ENCODE measurements at places on chromosomes 3 and 15.

DNA sequence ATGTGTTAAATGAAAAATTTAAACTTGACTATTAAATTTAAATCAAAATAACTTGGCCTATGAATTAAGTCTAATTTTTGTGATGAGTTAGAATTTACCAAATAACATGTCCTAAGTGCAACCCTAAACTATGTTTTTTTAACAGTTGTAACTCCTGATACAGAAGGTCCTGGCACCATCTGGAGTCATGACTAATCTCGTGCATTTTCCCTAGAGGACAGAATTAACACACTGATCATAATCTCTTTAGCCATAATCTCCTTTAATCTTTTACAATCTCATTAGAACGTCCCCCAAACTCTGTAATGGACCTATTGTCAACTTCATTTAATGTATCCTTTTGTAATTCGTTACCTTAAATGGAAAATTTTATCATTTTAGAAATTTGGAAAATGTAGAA, 100.6 kb downstream of the SUCNR1 start:
- DNase-seq = no peak

GRCh38 chr3:127053450-127053849, 70.5 kb downstream of the PLXNA1 start:
- DNase-seq = no peak

- no peak for DNase-seq
Measured at GRCh38 chr3:31382856-31383255, 149.9 kb upstream of the STT3B start.

DNA sequence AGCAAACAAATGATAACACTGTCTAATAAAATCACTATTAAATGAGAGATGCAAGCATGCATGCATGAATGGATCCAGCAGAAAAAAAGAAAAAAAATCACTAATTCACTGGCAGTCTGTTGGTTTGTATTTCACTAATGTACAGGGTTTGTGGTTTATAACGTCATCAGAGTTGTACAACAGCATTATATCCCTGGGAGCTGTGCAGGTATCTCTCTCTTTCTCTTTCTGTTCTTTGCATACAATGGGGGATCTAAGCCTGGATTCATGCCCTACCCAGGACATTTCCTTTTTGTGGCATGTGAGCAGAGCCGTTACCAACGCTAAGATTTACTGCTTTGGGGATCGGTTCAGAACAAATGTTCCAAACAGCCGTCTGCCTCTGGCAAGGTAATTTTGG, 229.5 kb downstream of the SOX2 start:
- no peak for DNase-seq

- DNase-seq = no peak
Measured at GRCh38 chr3:72565593-72565992, 282.7 kb downstream of the SHQ1 start.

All from NCI-H1694 (cell line).